ENCODE measurements at places on chromosomes 12 and 14. TPM values are rescaled to one million over a fixed set of nuclear protein-coding genes. Genes with fewer than 3 reads are reported as not detected.
A peak's percentile ranks its signal among the peaks of the same experiment; 100 is the strongest.

DNA sequence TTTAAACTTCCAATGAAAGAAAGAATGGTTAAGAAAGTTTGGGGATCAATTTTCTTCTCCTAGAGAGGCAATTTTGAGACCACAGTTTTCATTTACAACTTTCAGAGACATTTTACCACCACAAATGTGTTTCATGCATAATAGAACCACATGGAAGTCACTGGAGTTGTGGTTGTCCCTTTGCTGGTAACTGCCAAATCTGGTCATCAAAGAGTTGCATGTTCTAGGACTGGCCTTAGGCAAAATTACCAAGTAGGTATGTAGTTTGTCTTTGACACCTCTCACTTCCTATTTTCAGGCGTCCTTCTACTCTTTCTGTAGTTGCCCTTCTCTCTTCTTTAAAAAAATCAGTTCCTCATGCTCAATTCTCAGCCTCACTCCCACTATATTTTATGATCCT is 54.3 kb upstream of the TMX1 start:
- H3K36me3 ChIP-seq = no peaks in the 10 kb centered on the region
- no peak for DNase-seq
- no peaks in the 10 kb centered on the region for H3K27me3 ChIP-seq
- H3K4me1 ChIP-seq = peaks cover 3% of the 10 kb centered on the region

GRCh38 chr12:24584032-24584675 is 364.7 kb downstream of the BCAT1 start:
- no peaks in the 10 kb centered on the region for H3K4me1 ChIP-seq
- no peaks in the 10 kb centered on the region for H3K36me3 ChIP-seq
- H3K27me3 ChIP-seq = no peaks in the 10 kb centered on the region
- H3K27ac ChIP-seq = no peak overlapping the region
- peak; percentile 64 for DNase-seq

DNA sequence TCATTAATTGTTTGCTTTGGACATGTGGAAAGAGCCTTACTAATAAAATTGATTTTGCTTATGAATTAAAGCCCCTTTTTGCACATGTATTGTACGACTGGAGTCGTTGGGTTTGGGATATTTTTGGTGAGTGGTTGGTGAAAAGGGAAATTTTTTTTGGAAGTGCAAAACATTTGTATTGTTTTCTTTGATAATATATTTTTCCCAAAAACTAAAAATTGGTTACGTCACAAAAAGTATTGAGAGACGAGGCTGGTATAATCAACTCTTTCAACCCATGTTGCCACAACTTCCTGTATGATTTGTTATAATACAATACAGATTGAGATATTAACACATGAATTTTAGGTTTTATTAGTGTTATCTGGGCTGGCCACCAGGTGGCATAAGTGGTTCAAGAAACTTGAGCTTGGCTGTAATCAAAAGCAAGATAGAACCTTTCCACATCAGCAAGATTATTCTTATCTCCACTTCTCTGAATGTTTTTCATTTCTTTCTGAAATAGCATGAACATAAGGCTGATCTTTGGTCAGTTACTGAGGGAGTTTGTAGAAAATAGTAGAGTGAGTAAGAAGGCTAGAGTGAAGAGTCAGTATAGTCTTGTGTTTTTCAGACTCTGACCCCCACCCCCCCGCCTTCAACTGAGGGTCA is 8.7 kb downstream of the NGDN start:
- peak; percentile 63 for DNase-seq
- no peaks in the 10 kb centered on the region for H3K27me3 ChIP-seq
- H3K36me3 ChIP-seq = peaks cover 21% of the 10 kb centered on the region
- H3K4me3 ChIP-seq = no peak overlapping the region
- H3K27ac ChIP-seq = no peak overlapping the region

GRCh38 chr14:85764822-85765221 is 234.9 kb downstream of the FLRT2 start:
- no peaks in the 10 kb centered on the region for H3K27me3 ChIP-seq
- no peaks in the 10 kb centered on the region for H3K4me1 ChIP-seq
- no peak for DNase-seq
- H3K27ac ChIP-seq = no peak overlapping the region
- no peak overlapping the region for H3K4me3 ChIP-seq

TMTC2 gene
- total RNA-seq = 10.9 TPM

SOX5 gene
- total RNA-seq = 58.3 TPM

Data from aorta (tissue), 5 donors.